ENCODE measurements at places on chromosomes 7 and 10.

DNA sequence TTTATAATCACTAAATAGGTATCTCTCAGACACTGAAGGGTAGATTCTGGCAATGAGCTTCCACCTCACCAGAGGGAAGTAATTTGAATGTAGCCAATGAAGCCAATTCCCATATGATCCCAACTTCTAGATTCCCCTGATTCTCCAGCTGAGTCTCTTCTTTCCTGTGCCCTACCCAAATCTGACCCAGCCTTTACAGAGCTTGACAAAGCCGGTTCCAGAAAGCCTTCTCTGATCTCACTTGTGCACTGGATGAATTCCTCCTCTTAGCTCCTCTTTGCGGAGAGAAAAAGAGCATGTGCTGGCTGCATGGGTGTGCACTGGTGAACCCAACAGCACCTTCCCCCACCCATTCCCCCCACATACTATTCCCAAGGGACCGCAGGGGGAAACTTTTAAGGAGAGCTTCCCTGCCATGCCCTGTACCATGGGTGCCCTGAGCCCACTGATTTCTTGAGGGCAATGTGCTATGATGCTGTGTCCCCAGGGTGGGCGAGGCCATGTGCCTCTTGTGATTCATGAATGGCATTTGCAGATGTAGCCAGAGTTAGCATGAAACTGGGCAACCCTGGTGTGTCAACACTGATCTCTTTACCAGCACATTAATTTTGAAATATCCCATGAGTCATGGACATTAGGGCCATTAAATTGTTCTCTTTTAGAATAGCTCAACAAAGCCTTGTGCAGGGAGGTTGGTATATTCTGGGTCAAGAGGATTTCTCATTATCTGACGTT is 50.4 kb upstream of the PLEKHA1 start:
- DNase-seq, result no peak

DNA sequence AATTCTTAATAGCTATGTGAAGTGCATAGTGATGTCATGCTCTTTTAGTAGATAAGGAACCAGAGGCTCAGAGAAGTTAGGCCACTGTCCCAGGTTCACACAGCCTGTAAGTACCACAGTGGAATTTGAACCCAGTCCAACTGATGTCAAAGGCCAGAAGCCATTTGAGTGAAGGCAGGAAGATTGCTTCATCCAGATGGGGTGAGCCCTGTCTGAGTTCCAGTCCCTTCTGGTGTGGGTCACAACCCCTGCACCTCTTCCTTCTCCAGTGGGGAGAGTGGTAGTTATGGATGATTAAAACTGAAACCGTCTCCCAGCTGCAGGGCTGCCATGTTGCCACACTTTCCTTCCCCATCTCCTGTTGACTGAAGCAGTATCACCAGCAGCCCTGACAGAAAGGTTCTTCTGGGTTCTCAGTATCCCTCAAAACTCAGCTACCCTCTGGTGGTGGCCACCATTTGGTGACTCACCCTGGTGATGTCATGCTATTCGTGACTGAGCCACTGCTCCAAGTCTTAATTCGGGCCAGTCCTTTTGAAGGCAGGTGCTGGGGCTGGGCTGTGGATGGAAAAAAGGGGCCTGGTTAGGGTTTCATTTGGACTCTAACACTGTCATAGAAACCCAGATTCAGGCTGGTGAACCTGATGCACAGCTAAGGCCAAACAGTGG is 1.5 kb upstream of the C10orf95 start:
- no peak for DNase-seq

DNA sequence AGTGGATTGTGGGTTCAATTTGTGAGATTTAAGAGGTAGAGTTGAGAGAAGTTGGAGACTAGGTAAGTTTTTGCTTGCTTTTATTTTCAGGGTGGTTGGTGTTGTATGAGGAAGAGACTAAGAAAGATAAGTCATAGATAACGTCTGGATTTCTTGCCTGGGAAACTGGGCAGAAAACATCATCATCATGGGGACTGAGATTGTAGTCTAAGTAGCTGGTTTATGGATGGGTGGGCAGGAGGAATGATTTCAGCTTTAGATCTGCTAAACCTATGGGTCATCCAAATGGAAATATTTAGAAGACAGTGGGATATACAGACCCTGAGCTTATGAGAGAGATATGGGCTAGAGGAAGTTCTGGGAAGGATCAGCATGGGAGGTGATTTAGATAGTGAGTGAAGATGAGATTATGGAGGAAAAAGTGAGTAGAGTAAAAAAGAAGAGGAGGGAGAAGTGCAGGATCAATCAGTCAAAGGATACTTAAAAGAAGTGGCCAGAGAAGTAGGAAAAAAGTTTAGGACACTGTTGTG is 169.8 kb downstream of the WNT2 start:
- DNase-seq, result no peak

DNA sequence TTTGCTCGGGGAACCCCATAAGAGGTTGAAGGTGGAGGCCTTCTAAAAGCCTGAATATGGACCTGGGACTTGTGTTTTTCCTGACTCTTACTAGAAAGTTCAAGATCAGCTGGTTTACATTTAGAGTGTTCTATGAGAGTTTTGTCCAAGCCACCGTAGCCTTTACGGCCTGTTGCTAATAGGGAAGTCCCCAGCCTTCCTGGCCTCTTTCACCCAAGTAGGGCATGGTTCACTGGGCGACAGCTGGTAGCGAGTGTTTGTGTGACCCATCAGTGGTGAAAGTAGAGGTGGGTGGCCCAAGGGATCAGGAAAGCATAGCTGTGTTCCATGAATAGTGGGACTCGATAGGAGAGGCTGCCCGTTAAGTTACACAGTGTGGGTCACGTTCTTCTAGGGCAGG is 60.1 kb downstream of the RABGEF1 start:
- DNase-seq, result no peak

DNA sequence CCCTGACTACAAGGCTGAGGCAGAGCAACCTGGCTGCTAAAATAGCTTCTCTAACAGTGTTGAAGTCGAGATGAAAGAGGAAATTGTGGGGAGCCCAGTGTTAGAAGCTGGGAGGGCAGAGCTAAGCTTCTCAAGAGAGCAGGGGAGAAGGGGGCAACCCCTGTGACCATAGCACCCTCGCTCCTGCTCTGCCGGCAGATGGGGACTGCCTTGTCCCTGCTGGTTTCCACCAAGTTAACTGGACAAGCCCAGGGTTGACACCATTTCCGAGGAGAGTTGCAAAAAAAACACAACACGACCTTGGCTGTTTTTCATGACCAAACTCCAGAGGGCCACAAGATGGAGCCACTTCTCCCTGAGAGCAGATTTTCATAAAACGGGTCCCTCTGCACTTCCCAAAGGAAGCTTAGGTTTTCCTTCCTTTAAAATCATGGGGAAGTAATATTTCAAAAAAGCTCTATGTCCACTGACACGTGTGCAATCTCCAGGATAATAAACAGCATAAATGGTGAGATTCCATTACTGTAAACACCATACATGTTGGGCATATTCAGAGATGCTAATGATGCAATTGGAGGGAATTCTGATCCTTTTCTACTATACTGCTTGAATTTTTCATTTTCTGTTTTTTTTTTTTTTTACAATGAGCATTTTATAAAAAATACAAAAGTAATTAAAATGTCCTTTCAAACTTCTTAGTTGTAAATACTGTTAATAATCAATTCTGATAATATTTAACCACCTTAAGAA is 140.4 kb downstream of the PIP4K2A start:
- no peak for DNase-seq

DNA sequence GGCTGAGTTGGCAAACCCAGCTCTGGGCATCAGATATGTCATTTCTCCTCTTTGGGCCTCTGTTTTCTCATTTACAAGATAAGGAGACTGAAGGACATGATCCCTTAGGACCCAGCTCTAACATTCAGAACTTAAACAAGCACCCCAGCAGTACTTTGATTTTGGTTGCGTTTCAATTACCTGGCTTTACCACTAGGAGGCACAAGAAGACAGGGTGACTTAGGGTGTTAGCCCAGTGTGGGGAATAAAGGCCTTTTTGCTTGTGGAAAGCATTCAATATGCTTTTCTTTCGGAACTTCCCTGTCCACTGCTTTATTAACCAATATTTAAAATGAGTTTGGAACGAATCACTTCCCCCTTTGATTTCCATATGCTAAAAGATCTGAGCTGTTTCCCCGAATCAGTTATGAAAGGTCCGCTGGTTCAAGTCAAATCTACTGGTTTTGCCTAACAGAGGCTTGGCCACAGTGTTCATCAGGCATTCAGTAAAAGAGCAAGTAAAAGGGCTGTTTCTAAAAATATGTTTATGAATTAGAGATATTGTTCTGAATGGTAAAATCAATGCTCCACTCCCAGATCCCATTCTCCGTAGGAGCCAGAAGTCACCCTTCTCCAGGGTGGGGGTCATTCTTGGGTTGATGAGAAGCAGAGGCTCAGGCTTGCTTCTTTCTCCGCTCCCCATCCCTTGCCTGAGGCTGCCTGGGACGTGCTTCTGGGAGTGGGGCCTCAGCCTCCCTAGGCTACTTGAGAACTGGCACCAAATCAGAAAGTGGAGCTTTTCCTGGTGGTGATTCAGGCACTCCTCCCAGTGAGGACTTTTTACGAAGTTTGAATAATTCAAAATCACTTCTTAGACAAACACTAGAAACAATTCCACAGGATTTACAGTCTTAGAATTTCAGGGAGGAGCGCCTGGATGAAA is 105.5 kb downstream of the MYOF start:
- DNase-seq, result no peak

DNA sequence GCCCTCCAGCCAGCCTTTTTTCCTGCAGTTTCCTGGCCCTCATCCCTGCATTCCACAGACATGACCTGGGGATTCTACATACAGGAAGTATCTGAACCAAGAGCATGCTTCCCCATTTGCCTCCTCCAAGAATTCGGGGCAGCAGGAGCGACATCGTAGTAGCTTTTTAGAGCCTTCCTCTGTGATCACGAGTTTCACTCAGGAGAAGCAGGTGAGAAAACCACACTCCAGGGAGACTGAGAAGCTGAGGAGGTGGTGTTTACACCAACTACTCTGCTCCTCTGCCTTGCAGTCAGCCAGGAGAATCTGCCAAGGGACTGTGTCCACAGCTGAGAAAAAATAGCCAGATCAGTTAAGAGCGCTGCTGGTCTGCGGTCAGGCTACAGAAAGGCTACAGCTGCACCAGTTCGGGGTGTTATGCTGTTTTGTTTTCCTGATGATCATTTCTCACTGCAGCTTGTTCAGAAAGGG is 54.1 kb downstream of the HSPA12A start:
- no peak for DNase-seq

GRCh38 chr10:76080991-76081390 is 649.6 kb downstream of the LRMDA start:
- no peak for DNase-seq

DNA sequence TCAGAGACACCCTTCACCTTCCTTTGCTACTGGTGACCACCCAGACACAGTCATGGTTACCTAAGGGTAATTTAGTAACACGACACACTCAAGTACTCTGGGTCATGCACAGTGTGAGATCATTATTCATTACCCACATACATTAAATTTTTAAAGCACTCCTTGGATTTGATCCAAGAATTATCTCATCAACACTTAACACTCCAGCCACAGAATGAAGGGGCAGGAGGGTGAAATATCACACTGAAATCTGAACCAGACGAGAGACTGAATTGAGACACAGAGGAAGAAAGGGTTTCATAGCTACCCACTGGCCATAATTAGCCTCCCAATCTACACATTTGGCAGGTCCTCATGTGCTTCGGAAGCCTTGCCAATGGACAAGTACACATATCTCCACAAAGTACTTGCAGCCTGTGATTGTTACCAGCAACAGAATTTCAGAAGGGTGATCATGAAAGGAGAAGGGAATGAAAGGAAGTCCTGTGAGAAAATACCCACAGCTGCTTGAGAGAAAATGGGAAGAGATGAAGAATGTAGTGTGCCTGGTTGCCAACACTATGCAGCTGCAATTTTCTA is 189.3 kb downstream of the POLR1F start:
- no peak for DNase-seq

GRCh38 chr10:77877441-77878344 is 48.9 kb downstream of the DLG5 start:
- no peak for DNase-seq

All from stimulated activated CD4-positive, alpha-beta T cell treated with anti-CD3 and anti-CD28 coated beads, Interleukin-1b, Interleukin-23, amount 100 ng/mL, for 1 hour (primary cell).